Natural killer cell treated with Interleukin-12 subunit alpha and Interleukin-12 subunit beta and Interleukin-15 and Interleukin-18, amount 100 ng/mL, for 72 hours (primary cell): ENCODE measurements at places on chromosomes 3 and 15. TPM values are rescaled to one million over a fixed set of nuclear protein-coding genes. Genes with fewer than 3 reads are reported as not detected.

DNA sequence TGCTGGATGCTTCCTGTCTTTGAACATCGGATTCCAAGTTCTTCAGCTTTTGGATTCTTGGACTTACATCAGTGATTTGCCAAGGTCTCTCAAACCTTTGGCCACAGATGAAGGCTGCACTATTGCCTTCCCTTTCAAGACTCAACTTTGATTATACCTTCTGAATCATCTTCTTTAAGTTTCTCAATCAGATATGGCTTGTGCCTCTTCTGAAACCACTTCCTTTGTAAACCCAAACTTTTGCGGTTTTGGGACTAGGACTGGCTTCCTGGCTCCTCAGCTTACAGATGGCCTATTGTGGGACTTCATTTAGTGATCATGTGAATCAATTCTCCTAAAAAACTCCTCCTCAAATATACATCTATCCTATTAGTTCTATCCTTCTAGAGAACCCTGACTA is 47.1 kb upstream of the CADPS start:
- no peak for DNase-seq

GRCh38 chr3:184317201-184317600 is 2.8 kb downstream of the EIF4G1 start:
- DNase-seq: no peak

- DNase-seq: no peak
These were observed 195.6 kb downstream of the TCF12 start for GRCh38 chr15:57114070-57114469.

DNA sequence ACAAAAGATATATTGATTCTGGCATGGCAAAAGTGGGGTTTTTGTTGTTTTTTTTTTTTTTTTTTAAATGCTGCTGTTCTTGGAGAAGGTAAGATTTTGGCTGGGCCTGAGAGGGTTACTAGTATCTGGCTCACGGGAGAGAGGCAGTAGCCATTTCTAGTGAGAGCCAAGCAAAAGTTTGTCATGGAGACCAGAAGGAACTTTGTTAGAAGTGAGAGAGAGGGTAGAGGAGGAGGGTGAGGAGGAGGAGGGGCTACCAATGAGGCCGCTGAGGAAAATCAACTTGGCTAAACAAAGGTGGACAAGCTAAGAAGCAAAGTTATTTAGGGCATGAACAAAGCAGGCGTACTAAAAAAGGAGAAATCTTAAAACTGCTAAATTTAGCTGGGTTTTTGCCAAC is 48.9 kb upstream of the STRIT1 start:
- DNase-seq: no peak

- DNase-seq: no peak
These were observed 26.2 kb upstream of the ATP13A3 start for GRCh38 chr3:194512895-194513601.

DNA sequence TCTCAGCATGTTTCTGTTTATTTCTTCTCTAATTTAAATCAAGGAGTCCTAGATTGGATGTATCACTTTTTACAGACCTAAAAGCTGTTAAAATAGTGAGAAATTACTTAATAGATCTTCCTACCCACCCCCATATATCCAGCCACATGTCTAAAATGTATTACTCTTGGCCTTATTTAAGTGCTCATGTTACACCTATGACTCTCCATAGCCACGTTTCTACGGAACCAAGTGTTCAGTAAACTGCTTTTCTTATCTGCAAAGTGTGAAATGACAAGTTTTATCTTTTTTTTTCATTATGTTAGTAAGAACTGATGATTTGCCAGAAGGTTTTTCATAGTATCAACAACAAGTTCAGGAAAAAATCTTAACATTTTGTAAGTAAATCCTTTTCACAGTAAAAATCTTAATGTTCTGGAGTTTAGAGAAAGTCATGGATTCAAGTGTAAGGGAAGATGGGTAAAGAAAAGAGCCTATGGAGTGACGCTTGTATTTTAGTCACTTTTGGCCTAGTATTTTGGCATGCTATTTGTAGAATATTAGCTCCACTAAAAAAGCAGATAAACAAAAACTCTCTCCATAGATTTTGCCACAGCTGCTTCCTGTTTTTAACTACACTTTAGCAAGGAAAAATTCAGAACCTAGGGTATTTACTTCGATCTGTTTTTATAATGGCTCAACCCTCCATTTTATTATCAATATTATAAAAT is 41.2 kb upstream of the IGSF10 start:
- no peak for DNase-seq

- DNase-seq: no peak
These were observed 1.5 kb downstream of the NSUN3 start for GRCh38 chr3:94064243-94064860.

DNA sequence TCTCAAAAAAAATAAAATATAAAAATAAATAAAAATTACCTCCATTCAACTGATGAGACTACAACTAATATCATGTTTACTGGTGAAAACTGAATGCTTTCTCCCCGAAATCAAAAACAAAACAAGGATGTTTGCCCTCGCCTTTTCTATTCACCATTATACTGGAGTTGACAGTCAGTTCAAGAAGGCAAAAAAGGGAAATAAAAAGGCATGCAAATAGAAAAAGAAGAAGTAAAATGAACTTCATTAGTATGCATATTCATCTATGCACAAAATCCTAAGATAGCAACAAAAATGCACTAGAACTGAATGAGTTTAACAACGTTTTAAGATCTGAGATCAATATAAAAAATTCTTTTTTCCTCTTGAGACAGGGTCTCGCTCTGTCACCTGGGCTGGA is 72.7 kb upstream of the FAM174B start:
- no peak for DNase-seq

GRCh38 chr3:37323494-37323893 is 149.1 kb upstream of the LRRFIP2 start:
- no peak for DNase-seq

- no peak for DNase-seq
These were observed at the start of gene GPR156 for GRCh38 chr3:120284747-120285507. Gene GPR156 (minus strand): TSS chr3:120285222. CDS start chr3:120244098, 41,124 bp downstream.

DNA sequence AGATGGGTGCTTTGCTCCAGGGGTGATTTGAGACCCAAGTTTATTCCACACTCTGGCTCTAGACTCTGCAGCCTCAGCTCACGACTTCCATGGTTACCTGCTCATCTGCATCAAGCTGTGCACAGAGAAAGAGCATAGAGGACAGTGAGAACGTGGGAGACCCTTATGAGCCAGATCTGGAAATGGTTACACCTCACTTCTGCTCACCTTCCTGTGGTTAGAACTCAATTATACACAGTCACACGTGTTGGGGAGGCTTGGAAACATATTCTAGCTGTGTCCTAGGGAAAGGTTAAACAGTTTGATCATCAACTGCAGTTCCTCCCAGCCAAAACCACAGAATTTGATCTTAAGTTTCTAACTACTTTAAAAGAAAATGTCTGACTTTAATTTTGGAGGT is 1.8 kb downstream of the FETUB start:
- no peak for DNase-seq

DNA sequence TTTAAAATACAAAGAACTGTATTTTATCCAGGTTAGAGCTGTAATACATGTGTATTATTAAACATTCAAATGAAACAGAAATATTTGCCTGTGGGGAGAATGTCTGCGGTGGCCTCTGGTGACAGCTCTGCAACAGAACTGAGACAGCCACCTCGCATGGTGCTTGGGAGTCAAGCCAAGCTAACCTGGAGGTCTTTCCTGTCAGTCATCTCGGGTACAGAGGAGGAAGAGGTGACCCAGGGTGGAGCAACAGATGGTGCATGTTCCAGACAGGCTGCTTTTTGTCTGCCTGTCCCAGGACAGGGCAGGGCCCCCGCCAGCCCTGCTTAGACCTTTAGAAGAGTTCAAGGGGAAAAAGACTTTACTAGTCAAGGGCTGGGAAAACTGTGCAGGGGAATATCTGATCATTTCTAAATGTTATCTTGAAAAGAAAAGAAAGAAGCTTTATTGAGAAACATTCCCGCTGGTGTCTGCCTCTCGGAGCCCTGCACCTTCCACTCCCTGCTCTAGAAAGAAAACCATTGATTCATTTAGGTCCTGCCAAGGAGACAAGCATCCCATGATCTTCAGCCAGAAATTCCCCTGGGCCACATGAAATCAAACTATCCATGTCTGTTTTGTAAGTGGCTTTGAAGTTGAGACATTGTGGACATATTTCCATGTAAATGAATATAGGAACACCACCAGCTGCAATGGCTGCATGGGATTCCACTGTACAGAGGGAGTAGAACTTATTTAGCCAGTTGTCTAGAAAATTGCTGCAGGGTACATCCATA is 5.5 kb upstream of the NR2E3 start:
- no peak for DNase-seq

The PLSCR4 gene
- not detected for total RNA-seq

The ROPN1B gene
- total RNA-seq: not detected

The ZPLD1 gene
- not detected for total RNA-seq

The GHSR gene
- not detected for total RNA-seq

The GRM7 gene
- total RNA-seq: not detected
